ENCODE measurements at places on chromosomes 11 and 22. TPM values are rescaled to one million over a fixed set of nuclear protein-coding genes. Genes with fewer than 3 reads are reported as not detected.

MYRF gene
- total RNA-seq: 0.10 TPM

MAP4K2 gene
- total RNA-seq: 16.1 TPM

- peak; percentile 2 for DNase-seq
These were observed at the start of gene SYT9 for GRCh38 chr11:7251836-7252682. Gene SYT9, plus strand, starts transcription at chr11:7251904. Its CDS starts 283 bp downstream, at chr11:7252187.

DNA sequence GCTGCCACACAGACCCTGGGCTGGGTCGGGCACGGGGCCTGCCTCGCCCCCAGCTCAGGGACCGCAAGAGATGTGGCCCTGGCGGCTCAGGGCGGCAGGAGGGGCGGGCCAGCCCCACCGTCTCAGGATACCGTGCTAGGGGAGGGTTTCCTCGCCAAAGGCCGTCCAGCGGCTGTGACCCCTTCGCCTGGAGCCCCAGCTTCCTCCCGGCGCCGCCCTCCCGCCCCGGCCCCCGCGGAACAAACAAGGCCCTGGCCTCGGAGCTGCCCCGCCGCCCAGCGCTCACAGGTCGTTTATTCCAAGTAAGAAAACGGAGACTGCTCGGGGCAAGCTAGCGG, 543 bp upstream of the AP2A2 start:
- no peak for DNase-seq

GRCh38 chr11:74520927-74521665, 27.6 kb upstream of the LIPT2 start:
- DNase-seq: no peak

DNA sequence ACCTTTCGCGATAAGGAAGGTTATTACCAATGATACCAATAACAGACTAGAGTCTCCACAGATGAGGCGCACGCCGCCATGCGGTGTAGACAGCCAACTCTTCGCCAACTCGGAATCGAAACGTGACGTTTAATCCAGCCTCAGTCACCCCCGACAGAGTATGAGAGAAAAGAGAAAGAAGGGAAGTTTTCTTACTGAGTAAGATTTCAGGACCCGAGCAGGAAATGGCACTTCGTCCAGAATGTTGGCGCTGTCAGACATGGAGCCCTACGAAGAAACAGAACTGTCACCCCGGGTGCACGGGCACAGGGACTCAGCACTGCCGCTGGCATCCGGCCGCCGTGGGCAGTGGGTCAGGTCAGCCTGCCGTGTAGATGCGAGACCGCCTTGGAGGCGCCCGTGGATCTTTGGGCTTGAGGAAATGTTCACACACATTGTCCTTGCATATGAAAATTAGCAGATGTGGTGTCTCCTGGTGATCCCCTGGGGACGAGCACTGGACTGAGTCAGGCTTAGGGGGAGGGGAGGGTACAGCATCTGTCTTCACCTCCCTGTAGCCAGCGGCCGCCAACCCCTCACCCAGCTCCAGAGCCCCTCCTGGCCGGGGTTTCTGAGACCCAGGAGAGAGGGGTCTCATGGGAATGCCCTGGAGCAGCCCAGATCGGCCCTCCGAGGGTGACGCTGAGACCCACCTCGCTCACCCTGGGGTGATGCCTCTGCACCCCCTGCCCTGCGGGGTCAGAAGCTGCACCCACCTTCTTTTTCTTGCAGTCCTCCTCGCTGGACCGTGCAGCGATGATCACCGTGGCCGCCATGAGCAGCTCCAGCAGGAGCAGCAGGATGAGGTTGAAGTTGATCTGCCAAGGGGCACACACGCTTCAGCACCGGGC, 8.3 kb downstream of the MLC1 start:
- DNase-seq: no peak
